Hippocampal formation (tissue), 2 donors: ENCODE measurements at places on chromosomes 1 and 21.

DNA sequence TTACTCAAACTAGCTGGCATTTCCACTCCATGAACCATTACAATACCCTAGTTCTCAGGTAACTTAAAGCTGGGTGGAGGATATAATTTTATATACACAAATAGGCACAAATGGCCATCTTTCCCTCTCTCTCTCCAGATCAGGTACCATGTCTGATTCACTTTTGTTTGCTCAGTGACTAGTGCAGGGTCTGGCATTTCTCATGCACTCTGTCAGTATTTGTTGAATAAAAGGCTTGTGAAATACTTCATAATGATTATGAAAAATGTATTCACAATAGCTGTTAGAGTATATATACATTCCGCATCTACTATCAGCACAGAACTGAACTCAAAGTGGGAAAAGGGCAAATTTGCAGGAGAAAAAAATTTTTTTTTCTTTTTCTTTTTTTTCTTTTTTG, 510.2 kb upstream of the USP24 start:
- no peak for DNase-seq

DNA sequence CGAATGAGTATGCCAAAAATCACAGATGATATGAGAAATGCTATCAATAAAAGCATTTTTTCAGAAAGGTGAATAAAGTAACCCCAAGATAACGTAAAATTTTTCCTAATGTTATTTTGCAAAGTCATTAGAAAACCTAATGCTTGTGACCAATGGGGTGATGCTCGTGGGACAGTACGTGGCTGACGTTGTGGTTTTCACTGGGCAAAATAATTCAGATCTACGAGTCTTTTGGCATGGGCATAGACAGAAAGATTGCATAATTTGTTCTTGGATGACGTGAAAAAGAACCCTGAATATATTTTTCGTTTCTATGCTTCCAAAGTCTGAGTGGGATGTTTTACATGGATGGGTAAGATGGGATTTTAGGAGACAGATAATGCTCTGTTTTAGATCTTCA, 71.0 kb downstream of the PBX1 start:
- DNase-seq, result no peak

DNA sequence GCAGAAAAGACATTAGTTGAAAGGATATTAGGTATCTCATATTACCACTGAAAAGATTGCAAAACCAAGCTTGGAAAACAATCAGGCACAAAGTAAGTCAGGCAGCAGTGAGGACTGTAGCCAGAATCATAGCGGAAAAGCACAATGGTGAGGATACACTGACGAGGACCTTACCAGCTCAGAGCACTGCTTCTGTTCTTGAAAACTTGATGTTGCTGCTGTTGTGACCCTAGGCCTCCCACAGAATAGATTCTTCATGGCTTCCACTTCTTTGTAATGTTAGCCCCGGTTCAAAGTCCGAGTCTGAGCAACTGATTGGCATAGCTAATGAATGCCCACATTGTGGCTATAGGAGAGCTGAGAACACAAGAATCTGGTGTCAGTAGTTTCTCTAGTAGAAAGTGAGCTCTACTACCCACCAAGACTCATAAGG, 45.2 kb upstream of the LRRC8C start:
- no peak for DNase-seq

- DNase-seq, result peak; percentile 79
Measured at GRCh38 chr1:67532452-67533216, 102.4 kb upstream of the SERBP1 start.

DNA sequence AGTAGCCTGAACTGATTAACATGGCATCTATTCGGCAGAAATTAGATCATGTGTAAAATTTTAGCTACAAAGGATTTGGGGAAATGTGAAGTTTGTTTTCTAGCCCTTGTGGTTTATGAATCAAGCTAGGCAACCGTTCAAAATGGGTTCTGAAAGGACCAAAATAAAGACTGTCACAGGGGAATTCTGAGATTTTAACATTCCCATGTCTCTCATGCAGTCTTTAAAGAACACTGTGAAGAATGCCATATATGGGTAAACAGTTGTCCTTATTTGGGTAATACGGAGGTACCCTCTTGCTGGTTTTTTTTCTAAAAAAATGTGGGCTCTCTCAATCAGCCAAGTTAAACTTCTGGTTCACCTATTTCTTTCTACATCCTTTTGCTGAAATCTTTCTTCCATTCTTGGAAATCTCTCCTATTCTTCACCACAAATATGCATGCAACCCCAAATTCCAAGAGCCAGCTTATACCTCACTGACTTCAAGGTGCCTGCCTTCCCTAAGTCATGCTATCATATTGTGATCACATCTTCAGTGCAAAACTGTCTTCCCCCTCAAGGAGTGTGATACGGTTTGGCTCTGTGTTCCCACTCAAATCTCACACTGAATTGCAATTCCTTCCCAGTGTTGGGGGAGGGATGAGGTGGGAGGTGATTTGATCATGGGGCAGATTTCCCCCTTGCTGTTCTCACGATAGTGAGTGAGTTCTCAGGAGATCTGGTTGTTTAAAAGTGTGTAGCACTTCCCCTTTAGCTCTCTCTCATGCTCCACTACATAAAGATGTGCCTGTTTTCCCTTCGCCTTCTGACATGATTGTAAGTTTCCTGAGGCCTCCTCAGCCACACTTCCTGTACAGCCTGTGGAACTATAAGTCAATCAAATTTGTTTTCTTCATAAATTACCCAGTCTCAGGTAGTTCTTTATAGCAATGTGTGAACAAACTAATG, 308.7 kb downstream of the TTLL7 start:
- no peak for DNase-seq

DNA sequence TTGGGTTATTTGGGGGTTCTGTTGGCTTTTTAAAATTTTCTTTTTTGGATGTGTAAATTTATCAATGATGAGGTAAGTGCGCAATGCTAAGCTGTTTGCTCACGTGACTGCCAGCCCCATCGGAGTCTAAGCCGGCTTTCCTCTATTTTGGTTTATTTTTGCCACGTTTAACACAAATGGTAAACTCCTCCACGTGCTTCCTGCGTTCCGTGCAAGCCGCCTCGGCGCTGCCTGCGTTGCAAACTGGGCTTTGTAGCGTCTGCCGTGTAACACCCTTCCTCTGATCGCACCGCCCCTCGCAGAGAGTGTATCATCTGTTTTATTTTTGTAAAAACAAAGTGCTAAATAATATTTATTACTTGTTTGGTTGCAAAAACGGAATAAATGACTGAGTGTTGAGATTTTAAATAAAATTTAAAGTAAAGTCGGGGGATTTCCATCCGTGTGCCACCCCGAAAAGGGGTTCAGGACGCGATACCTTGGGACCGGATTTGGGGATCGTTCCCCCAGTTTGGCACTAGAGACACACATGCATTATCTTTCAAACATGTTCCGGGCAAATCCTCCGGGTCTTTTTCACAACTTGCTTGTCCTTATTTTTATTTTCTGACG, 3.1 kb downstream of the OLIG2 start:
- no peak for DNase-seq

DNA sequence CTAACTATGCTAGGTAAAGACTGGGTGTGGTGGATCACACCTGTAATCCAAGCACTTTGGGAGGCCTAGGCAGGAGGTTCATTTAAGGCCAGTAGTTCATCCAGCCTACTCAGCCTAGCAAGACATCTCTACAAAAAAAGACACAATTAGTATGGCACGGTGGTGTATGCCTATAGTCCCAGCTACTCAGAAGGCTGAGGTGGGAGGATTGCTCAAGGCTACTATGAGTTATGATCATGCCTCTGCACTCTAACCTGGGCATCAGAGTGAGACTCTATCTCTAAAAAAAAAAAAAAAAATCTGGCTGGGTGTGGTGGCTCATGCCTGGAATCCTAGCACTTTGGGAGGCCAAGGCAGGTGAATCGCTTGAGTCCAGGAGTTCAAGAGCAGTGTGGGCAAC, 21.6 kb downstream of the NUP210L start:
- DNase-seq, result no peak

GRCh38 chr1:29162476-29163138, 19.1 kb downstream of the SRSF4 start:
- no peak for DNase-seq

GRCh38 chr1:154846565-154847442, 23.3 kb downstream of the KCNN3 start:
- DNase-seq, result peak; percentile 75

- DNase-seq, result no peak
Measured at GRCh38 chr1:168468042-168468809, 75.6 kb downstream of the XCL2 start.

DNA sequence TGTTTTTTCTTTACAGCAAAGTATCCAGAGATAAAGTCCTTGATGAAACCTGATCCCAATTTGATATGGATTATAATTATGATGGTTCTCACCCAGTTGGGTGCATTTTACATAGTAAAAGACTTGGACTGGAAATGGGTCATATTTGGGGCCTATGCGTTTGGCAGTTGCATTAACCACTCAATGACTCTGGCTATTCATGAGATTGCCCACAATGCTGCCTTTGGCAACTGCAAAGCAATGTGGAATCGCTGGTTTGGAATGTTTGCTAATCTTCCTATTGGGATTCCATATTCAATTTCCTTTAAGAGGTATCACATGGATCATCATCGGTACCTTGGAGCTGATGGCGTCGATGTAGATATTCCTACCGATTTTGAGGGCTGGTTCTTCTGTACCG, 6.5 kb downstream of the DEGS1 start:
- DNase-seq, result no peak

- DNase-seq, result peak; percentile 81
Measured at GRCh38 chr1:225919906-225920305, 4.1 kb downstream of the PYCR2 start.

GRCh38 chr1:15337656-15338402, 71.9 kb upstream of the EFHD2 start:
- no peak for DNase-seq

DNA sequence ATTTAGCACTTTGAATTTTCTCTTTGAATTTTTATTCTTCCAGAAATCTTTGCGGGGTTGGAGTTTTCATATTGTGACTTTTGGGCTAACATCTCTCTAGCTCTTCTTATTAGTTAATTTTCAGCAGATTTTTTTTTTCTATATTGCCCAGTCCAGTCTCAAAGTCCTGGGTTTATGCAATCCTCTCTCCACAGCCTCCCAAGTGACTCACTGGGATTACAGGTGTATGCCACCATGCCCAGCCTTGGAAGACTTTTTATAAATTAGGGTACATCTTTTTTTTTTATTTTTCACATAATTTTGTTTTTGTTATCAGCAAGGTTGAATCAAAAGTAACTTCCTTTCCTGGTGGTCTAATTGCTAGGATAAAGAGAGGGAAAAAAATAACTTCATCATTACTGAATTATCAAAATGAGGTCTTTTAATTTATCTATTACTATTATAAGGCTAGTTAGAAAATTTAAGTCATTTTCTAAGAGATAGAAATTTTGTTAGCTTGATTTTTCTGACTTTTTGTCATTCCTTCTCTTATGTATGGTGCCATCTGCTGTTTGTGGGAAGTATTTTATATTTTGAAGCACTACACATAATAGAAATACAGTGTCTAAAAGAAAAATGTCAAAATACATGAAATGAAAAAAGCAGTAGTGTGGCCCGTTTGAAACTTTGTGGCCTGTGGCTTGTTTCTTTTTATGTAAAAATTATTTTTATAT, 273.4 kb upstream of the CACYBP start:
- DNase-seq, result peak; percentile 61

DNA sequence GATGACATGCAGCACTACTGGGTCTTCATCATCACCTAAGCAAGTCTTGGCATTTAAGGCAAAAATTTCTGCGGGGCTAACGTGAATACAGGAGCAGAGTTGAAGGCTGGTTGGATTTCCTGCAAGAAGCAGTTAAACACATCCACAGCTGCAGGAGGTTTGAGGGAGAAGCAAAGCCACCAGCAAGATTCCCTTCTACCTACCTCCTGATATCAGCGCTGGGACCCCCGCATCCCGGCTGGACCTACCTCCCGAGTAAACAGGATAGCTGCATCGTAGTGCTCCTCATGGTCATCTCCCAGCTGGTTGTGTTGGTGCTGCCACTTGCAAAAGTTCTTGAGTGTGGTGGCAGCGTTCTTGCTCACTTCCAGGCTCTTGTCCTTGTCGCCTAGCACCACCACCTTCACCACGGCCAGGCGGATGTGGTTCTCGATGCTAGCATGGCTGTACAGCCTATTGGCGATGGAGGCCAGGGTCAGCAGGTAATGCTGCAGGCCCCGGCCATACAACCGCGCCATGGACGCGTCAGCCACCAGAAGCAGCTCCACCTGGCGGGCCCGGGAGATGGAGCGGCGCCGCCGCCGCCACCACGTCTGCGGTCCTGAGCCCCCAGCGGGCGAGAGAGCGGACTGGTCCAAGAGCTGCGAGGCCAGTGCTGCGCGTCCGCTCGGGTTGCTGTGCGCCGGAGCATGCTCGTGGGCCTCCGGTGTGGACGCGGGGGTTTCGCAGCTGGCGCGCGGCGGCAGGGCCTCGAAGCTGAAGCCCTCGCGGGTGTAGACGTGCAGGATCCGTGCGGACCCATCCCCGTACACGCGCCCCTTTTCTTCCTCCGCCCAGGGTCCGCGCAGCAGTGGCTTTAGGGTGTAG, 1.6 kb downstream of the ADAMTS5 start:
- DNase-seq, result no peak

DNA sequence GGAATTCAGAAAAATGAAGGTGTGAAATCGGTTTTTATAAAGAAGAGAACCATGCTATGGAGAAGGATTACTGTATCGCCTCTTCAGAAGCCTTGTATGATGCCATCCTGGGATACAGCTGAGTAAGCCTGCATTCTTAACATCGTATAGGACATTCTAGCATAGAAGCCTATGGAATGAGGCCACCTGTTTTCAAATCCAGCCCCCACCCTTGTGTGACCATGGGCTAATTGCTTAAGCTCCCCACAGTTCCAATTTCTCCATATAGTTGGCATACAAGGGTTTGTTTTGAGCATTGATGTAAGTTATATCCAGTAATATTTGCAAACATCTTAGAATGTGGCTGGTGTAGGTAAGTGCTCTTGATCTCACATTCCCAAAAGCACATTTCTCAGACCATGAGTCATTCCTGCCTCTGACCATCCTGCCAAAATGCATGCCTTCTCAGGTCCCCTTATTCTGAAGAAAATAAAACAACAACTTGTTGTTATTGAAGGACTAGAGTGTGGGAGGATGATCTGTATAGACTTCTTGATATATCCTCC, 1.5 kb downstream of the OR14A2 start:
- no peak for DNase-seq

DNA sequence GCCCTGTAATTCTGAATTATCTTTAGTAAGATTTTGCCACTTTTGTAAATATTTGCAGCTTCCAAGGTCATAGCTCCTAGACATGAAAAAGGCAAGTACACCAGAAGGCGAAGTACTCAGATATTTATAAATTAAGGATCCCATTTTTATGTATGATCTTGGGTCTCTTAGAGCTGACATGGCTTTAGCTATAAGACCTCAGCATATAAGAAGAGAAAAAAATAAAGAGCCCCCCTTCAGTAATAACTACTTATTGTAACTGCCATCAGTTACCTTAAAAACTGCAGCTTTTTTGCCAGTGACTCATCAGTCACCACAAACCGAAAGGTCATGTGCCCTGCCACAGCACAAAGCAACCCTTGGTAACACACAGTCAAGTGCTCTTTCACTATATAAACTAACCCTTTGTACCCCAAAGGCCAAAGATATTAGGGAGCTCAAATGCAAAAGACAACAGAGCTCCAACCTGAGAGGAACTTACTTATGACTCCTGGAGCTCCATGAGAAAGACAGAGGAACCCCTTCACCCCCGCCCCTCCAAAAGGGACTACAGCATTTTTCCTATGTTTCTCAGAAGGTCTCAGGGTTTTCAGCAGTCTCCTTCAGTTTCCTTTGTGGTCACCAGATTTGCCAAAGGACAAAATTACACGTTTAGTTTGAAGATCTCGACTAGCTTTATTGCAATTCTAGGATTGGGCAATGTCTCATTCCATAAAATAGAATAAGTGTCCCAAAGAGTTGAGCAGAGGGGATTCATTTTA, 219.8 kb upstream of the DUSP10 start:
- no peak for DNase-seq
